ENCODE measurements at places on chromosomes 2 and 18.
A peak's percentile ranks its signal among the peaks of the same experiment; 100 is the strongest.

- peak; percentile 8 for DNase-seq
Measured at GRCh38 chr2:171210864-171211431, 50.3 kb upstream of the TLK1 start.

DNA sequence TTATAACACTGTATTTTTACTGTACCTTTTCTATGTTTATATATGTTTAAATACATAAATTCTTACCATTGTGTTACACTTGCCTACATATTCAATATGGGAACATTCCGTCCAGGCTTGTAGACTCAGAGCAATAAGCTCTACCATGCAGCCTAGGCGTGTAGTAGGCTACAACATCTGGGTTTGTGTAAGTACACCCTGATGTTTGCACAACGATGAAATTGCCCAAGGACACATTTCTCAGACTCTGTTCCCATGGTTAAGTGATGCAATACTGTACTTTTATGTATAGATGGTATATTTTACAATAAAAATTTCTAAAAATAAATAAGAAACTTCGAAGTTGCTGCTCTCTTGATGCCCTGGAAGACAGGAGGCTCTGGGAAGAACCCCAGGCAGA lies 38.4 kb downstream of the YPEL5 start:
- DNase-seq = no peak

DNA sequence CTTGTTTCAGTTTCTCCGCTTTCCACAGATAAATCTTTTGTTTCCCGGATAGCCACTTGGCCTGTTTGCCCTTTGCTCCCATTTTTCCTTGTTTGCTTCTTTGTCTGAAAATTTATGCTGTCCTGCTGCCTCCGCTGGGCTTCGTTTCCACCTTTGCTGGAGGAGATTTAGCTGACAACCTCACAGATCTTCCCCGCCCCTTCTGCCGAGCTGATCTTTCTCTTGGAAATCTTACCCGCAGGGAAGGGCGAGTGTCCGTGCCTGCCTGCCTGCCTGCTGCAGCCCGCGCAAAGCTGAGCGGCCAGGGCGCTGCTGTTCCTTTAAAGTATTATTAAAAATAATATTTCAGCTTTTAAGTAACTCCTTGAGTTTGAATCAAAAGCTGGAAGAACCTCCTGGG lies 1.4 kb upstream of the XRCC5 start:
- no peak for DNase-seq

DNA sequence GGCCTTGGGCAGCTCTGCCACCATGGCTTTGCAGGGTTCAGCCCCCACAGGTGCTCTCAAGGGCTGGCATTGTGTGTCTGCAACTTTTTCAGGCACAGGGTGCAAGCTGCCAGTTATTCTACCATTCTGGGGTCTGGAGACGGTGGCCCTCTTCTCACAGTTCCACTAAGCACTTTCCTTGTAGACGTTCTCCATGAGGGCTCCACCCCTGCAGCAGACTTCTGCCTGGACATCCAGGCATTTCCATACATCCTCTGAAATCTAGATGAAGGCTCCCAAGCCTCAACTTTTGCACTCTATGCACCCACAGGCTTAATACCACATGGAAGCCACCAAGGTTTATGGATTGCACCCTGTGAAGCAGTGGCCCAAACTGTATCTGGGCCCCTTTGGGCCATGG lies 91.0 kb upstream of the RND3 start:
- no peak for DNase-seq

GRCh38 chr2:177265824-177266817 lies 1.6 kb upstream of the NFE2L2 start:
- no peak for DNase-seq

GRCh38 chr2:98822301-98823164 lies 91.6 kb upstream of the MGAT4A start:
- peak; percentile 45 for DNase-seq

DNA sequence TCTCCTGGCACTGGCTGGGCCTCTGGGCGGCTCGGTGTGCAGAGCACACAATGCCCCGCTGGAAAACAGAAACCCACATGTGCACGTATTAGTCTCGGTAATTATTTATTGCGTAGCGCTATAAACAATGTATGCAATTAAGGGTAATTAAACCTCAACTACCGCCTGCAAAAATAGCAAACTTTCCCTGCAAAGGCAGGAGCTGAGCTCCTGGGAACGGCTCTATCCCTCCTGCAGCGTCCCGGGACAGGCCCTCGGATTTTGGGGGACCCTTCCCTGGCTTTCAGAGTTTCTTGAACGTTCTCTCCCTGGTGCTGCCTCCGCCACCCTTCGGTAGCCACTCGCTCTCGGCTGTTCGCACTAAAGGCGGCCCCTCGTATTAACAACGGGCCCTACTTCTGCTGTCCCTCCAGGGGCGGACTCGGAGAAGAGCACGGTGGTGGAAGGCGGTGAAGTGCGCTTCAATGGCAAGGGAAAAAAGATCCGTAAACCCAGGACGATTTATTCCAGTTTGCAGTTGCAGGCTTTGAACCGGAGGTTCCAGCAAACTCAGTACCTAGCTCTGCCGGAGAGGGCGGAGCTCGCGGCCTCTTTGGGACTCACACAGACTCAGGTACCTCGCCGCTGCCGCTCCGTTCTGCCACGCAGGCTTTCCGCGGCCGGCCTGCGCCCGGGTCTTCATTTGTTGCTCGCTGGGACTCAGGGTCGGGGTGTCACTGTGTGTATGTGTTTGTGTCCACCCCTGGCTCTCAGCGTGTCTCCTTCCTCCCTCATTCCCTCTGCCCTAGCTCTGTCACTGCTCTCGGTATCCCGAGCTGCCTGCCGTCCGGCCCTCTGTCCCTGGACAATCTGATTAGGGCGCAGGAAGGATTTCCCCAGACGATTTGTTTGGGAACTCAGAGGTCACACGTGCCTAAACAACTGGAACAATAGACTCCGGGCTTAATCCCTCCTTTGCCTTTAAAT lies 1.2 kb downstream of the DLX1 start:
- peak; percentile 53 for DNase-seq

- no peak for DNase-seq
Measured at GRCh38 chr2:29272311-29272710, 157.1 kb downstream of the CLIP4 start.

DNA sequence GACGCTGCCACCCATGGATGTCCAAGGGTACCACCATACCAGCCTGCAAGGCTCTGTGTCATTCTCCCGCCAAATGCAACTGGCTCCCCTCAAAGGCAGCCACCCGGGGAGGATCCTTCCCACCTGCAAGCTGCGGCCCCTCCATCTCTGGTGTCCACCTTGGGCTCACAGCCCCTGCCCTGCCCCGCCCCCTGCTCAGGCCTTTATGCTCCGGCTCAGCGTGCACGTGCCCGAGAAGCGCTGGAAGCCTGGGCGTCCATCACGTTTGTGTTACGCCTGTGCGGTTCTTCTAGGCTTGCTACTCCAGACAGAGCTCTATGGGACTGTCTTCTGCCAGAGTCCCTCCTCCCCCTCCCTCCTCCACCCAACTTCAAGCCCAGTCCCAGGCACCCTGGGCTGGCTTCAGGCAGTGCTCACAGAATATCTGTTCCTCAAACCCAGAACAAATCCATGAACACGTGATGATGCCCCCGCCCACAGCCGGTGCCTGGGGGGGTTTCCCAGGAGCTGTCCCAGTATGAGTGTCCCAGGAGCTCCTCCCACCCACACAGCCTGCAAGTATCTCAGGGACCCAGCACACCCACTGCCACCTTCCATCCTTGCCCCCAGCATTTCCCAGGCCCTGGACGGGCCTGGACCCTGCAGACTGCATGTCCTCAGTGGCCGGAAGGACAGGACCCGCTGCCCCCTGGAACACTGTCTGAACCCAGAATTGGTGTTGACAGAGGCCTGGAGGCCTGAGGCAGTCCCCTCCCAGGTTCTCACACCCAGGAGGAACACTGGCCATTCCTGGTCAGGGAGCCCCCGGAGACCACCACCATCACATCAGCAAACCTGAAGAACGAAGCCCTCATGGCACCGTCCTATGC lies 30.3 kb downstream of the KIF1A start:
- no peak for DNase-seq

GRCh38 chr2:98806236-98806697 lies 75.3 kb upstream of the MGAT4A start:
- no peak for DNase-seq

DNA sequence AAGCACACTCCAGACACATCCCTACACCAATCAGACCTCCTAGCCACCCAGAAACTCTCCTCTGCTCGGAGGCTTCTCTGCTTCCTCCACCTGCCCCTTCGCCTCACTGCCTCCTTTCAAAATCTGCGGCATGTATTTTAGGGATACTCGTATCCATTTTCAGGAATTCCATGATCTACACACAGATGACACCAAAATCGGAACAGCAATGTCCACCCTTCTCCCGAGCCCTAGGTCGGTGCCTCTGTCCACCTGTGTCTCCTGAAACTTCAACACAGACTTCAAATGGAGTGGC lies 1.4 kb upstream of the SH3BP4 start:
- DNase-seq = no peak

DNA sequence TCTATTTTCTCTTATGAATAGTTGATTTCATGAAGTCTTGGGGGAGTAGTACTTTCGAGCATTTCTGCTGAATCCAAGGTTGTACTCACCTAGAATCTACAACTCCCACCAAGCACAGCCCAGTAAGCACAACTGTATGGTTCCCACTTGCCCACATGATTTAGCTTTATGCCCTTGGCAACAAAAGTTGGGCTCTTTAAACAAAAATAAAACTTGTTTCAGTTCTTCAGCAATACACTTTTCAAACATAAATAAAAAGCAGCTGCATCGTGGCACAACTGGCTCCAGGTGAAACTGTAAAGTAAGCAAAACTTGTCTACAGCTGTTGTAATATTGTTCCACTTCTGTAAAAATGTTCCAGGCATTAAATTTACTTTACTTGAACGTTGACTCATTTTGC lies 99.8 kb upstream of the FSIP2 start:
- DNase-seq = no peak

GRCh38 chr2:173681881-173682650 lies 283.1 kb downstream of the SP3 start:
- DNase-seq = no peak

DNA sequence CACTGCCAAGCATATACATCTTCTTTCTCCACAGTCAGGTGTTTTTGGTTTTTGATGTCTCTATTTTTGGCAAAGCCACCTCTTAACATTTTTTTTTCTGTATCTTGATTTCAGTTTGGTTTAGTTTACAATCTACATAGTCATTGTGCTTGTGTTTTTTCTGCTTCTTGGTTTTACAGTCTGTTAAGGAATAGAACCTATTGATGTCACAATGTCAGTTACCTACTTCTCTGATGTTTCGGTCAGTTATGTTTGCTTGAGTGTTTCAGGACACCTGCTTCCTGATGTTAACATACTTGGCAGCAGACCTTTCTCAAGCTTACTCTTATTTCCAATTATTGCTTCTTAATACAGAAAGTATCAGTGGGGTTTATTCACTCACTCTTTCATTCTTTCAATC lies 253.3 kb downstream of the SPAG16 start:
- DNase-seq = no peak

GRCh38 chr2:217482056-217482710 lies 520.6 kb downstream of the TNS1 start:
- no peak for DNase-seq
